ENCODE measurements at places on chromosomes 7 and 10.

DNA sequence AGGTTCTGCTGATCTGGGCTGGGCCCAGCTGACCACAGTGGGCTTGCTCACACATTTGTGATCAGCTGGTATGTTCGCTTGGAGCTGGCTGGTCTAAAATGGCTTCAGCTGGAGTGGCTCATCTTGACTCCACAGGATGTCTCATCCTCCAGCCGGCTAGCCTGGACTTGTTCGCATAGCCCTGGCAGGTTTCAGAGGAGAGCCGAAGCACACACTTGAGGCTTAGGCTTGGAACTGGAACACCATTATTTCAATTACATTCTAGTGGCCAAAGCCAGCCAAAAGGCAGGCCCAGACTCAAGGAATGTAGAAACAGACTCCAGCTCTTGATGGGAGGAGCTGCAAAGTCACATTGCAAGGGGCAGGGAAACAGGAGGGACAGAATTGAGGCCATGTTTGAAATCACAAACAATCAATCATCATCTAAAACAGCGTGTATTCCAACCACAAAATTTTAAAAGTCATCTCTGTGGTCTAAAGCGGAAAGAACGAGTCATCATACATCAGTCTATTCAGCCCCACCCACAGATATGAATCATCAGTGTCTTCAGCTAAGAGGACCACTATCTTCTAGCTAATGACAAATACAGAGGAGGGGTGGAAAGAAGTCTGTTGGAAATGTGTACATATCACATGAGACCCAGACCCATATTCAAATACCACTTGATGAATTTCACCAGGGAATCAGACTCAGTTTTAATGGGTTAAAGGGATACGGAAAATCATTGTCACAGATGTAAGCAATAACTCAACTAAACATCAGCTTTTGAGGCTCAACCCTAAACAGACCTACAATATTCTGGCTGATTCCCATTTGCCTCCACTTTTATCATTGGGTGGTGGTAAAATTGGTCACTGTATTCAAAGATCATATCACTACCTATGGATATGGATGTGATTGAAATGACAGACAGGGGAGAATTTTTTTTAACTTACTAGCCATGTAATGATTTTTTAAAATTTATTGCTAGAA lies 139.0 kb upstream of the MKLN1 start:
- peak; percentile 26 for DNase-seq

DNA sequence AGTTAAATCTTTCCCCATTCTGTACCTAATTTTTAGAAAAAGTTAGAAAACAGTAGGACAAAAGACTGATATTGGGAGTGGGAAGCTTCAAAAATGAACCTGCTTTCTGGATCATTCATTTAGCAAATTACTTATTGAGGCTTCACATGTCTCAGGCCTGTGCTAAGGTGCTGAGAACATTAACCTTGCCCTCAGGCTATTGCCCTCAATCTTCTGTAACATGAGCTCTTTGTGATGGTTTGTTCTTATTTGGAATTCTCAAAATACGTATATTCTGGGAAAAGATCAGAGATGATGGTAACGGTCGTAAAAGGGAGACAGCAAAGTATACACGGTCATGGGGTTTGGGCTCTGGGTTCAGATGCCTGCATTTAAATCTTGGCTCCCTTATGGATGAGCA lies 39.5 kb upstream of the PRKG1 start:
- no peak for DNase-seq

GRCh38 chr7:537911-538634 lies 18.4 kb upstream of the PDGFA start:
- DNase-seq, result no peak

DNA sequence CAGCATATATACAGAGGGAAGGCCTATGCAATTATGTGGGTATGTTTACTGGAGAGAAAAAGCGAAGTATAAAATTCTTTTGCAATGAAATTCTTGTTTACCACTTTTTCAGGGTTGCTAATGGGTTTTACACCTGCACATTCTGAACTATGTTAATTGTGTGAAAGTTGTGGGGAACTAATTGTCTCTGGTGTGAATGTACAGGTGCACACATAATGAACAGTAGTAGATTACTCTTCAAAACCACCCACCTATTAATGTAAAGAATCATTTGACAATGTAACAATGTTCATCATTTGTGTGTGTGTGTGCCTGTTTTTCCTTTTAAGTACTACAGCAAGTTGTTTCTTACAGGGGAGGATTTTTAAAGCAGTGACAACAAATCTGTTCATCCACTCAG lies 80.0 kb upstream of the FEZF1 start:
- no peak for DNase-seq

GRCh38 chr7:84490661-84491060 lies 296.1 kb upstream of the SEMA3A start:
- no peak for DNase-seq

DNA sequence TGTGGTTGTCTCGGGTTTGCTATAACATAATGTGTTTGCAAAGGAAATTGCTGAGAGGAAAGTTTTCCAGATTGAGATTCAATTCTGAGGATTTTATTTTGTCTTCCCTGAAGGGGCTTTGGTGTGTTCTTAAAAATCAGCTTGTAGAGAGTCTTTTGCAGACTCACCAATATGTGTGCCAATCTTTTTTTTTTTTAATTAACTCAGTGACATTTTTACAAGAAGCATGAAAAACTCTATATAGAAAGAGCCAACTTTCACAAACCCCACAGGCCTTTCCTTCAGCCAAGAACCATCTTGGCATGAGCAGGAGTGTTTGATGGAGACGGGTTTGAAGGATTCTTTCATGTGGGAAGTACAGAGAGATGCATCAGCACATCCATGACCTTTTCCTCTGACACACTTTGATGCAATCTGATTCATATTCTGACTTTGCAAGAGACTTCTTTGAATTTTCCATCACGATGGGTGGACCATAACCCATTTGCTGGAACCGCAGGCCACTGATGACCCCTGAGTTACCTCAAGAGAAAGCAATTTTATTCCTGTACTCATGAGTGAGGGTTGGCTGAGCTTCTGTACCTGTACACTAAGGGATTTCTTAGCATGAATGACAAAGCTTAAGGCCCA lies 892.6 kb downstream of the XPNPEP1 start:
- DNase-seq, result no peak

GRCh38 chr7:7931626-7932025 lies 37.0 kb upstream of the GLCCI1 start:
- DNase-seq, result no peak

All from stimulated activated CD8-positive, alpha-beta memory T cell treated with anti-CD3 and anti-CD28 coated beads, Interleukin-15, amount 100 ng/mL, for 48 hours (primary cell).